ENCODE measurements at places on chromosomes 5 and 9.

DNA sequence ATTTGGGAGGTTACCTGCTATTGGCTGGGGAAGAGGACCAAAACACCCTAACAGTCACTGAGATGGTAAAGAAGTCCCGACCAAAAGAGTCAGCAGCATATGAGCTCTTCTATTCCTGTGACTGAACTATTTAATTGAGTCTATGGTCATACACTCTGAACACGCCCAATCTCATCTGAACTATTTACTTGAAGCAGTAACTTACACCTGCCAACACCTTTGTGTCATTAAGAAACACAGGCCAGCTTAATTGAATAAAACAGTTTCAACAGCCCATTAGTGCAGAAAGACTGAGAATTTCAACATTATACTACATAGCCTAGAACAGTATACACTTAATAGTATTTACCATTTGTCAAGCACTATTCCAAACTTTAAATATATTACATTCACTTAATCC lies 47.8 kb downstream of the NR6A1 start:
- DNase-seq: no peak

GRCh38 chr5:75274486-75274885 lies 37.8 kb upstream of the ANKRD31 start:
- DNase-seq: no peak

DNA sequence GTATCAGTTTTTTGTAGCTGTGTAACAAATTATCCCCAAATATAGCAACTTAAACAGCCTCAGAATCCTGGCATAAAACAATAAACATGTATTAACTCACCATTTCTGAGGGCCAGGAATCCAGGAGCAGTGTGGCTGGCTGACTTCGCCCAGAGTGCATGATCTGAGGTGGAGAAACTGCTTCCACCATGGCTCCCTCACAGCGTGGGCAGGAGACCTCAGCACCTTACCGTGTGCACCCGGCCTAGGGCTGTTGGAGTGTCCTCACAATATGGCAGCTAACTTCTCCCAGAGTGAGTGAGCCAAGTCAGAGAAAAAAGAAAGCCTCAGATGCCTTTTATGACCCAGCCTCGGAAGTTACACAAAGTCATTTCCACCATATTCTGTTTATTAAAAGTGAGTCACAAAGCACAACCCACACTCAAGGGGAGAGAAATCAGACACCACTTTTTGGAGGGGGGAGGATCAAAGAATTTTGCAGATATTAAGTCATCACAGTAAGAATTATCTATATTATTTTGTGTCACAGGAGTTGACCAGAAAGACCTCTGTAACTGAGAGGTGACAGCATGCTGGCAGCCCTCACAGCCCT lies 59.6 kb downstream of the TSTD2 start:
- no peak for DNase-seq

DNA sequence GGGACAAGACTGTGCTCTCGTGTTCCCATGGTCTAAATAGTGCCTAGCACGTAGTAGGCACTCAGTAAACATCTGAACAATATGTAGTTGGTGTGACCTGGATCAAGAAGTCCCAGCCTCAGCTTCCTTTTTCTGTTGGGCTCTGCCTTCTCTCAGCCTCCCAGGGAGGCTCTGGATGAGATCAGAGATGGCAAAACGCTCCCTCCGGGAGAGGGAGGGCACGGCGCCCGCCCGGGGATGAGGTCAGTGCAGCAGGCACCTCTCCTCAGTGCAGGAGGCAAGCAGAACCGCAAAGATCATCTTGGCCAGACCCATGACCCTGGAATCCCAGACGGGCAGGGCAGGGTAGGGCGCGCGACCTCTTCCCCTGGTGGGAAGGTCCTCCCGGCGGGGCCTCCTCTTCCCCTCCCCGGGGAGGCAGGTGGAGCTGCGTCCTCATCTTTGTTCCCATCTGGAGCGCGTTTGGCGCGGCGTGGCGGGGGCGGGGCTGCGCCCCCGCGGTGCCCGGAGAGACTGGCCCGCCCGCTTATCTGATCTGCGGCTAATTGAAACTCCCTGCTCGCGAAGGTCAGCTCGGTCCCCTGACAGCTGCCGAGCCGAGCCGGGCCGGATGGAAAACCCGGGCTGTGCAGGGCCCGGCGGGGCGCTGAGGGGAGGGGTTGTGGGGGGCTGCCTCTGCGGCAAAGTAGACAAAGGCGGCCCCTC lies 60.9 kb downstream of the CXXC5 start:
- peak; percentile 52 for DNase-seq

DNA sequence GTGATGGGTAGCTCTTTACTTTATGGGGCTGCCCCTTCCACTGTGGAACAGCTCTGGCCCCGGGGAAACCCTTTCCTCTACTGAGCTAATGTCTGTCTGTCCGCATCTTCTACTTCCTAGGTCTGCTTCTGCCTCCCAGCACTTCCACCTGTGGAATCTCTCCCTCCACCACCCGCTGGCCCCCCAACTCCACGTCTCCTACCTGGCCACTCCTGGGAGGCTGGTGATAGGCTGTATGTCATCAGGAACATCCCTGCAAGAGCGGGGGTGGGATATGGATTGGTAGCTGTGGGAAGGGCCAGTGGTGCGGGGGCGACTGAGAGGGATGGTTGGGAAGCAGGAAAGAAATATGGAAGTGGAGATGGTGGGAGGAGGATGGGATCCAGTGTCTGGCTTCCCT lies 9.2 kb downstream of the ALAD start:
- DNase-seq: no peak

- DNase-seq: no peak
Measured at GRCh38 chr5:110631236-110631635, 95.2 kb downstream of the TMEM232 start.

GRCh38 chr5:106730912-106731311 lies 939.8 kb downstream of the EFNA5 start:
- no peak for DNase-seq

DNA sequence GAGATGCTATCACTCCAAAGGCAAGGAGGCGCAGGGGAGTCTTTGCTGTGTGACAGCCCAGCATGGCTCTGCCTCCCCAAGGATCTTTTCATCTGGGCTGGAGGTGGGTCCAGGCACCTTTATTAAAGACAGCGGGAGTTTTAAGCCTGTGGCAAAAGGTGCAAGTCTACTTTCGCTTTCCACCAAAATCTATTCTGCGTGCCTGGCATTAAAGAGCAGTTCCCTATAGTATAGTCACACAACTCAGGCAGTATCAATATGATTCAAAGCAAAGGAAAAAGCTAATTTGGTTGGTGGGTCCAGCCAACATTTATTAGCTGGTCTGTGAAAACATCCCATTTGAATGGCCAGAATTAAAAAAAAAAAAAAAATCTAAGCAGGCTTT lies 398.7 kb downstream of the EBF1 start:
- no peak for DNase-seq

- no peak for DNase-seq
Measured at GRCh38 chr5:74296685-74297408, 343.7 kb downstream of the ENC1 start.

DNA sequence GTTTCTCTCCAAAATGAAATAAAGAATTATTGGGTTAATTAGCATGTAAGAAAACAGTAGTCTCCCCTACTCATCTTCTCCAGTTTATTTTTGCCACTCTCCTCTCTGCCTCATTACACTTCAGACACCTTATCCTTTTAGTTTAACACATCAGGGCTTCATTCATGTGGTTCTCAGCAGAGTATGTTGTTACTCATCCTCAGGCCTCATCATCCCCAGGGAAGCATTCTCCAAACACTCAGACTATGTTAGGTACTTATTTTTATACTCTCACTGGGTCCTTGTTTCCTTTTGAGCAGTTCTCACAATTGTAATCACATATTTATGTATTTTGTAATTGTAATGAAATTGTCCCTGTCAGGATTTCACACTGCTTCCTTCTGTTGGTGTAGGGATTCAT lies 470.5 kb downstream of the PDE4D start:
- DNase-seq: no peak

- DNase-seq: no peak
Measured at GRCh38 chr9:9846557-9846956, 766.2 kb downstream of the PTPRD start.

DNA sequence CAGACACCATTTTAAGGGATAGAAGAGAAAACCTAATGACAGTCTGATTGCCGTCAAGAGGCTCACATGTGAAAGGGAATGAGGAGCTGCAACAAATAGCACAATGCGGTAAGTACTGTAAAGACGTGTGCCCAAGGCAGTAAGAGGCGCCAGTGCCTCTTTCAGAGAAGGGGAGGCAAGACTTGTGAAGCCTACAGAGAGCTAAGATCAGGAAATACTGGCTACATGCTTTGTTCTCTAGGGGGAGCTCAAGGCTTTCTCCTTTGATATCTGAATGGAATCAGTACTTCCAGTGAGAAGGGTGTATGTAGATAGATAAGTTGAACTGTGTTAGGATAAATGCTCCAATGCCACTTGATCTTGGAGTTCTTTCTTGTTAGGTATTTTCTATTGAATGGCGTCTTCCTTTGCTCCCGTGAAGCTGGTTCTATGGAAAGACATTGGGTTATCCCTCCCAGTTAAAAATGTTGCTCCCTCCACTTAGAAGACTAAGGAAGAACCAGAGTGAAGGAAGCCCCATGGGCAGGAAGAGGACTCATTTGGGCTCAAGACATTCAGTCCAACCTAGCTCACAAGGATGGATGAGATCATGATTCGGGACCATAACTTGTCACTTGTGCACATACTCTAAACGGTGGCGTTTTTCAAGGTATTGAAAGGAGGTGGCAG lies 23.5 kb upstream of the ALDOB start:
- peak; percentile 90 for DNase-seq

DNA sequence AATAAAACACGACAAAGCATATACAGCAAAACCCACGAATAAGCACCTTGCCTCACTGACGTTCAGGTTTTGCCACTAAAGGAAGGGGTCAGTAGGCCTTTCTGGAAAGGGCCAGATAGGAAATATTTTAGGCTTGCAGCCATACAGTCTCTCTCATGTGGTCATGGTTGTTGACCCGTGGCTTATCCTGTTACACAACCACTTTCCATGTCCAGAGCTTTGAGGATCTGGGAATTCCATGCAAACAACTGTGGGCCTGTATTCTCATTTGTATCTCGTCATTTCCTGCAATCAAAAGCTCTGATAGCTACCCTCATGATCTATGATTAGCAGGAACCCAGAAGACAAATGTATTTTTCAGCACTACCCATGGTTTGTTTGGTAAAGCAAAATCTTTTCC lies 108.3 kb downstream of the DRD1 start:
- DNase-seq: no peak

- no peak for DNase-seq
Measured at GRCh38 chr5:1199340-1199648, 2.1 kb upstream of the SLC6A19 start.

GRCh38 chr9:131276891-131277286 lies 579 bp upstream of the FAM78A start:
- DNase-seq: peak; percentile 42

DNA sequence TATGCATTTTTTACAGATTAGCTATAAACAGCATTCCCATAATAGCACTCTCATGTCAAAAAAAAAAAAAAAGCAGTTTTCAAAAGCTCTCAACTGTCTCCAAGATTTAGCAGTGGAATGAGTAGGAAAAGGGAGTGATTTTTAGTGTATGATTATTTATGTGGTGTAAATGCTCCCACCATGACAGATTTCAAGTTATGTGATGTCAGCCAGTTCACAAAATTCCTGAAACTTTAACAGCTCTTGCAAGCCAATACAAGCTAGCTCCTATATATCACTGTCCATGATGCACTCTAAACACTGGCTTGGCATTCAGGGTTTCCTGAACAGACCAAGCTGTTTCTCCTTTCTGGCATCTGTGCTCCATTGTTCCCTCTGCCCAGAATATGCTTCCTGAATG lies 7.9 kb upstream of the ANKDD1B start:
- DNase-seq: no peak

- peak; percentile 58 for DNase-seq
Measured at GRCh38 chr5:27020973-27021372, 17.4 kb downstream of the CDH9 start.

GRCh38 chr9:21750021-21750735 lies 52.3 kb upstream of the MTAP start:
- no peak for DNase-seq

DNA sequence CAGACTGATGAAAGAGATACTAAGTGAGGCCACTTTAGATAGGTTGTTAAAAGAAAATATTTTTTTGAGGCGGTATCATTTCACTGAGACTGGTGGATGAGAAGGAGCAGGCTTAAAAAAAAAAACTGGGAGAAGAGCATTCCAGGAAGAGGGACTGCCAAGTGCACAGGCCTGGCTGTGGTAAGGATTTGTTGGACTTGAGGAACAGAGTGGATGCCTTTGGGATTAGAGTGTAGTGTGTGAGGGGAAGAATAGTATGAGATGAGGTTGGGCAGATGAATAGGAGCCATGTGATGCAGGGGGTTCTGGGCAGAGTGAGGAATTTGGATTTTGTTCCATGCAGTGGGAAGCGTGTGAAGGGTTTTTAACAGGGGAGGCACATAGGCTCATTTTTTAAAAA lies 57.9 kb downstream of the PBX3 start:
- DNase-seq: no peak

DNA sequence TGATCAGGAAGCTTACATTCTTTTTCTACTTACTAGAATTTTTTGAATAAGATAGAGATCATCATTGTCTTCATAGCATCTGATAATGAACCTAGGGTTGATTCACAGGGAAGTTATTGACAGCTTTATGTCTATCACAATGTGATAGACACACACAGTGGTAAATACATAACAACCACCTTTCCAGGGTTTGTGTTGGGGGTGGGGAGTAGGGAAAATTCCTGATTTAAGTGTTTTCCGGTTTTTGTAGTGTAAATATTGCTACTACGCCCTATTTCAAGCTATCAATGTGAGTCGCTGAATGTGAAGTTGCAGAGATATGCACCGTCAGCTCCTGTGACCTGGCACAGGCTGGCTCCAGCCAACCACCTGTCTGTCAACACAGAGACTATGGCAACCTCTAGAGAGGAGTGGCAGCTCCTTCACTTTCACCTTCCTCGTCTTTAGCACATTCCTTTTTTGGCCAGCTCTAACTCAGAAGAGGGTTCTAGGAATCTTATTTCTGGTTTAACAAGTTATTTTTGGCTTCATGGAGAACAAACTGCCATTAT lies 224.9 kb downstream of the MAT2B start:
- no peak for DNase-seq

- no peak for DNase-seq
Measured at GRCh38 chr9:18896531-18897179, 136.4 kb downstream of the SAXO1 start.

GRCh38 chr9:123617952-123618678 lies 262.1 kb downstream of the CRB2 start:
- no peak for DNase-seq

DNA sequence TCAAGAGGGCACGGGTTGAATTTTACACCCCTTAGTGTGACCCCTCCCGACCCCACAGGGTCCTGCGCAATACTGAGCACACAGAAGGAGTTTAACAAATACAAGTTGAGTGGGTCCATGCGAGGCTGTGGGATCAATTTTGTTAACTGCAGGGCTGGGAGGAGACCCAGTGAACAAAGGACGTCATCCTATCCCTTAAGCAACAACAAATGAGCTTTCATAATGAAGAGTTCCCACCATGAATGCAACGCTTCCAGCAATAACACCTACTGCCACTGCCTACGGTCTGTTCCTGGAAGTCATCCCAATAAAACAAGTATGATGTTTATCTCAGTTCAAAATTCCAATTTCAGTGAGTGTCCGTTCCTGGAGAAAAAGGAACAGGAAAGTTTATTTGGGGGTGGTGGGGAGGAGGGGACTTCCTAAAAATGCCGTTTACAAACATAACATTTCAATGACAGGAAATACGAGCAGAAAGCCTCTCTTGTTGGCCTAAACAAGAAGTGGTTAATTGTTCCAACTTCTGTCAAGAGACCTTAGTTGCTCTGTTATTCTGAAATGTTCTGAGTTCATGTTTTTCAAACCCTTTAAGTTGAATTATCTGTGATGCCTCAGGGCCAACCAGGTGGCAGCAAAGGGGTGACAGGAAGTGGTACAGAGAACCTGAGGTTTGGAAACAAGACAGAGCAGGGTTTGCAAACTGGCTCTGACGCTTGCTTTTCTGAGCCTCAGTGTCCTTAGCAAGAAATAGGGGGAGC lies 65.8 kb upstream of the PLPP6 start:
- no peak for DNase-seq
